Globus pallidus (tissue), 1 donor: ENCODE measurements at places on chromosomes 2 and 18.

DNA sequence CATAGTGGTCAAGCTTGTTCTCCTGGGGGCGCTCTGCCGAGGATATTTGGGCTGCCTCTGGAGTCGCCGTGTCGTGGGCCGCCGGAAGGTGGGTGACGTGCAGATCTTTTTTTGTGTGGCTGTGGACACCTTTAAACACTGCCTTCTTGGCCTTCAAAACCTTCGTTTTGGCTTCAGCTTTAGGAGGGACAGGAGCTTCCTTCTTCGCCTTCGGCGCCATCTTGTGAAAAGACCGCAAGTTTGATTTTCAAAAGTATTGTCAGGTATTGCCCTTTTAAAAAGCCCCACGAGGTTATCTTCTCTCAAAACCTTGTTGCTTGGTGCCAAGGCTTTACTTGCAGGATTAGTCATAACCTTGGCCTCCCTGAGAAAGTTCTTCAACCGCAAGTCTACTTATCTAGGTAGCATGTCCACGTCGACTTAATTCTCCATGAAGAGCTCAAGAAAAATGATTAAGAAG, 20.8 kb downstream of the LAMA3 start:
- DNase-seq = no peak

GRCh38 chr2:182619276-182619675, 96.8 kb upstream of the DNAJC10 start:
- no peak for DNase-seq

GRCh38 chr2:179031731-179032408, 18.1 kb downstream of the CCDC141 start:
- no peak for DNase-seq

DNA sequence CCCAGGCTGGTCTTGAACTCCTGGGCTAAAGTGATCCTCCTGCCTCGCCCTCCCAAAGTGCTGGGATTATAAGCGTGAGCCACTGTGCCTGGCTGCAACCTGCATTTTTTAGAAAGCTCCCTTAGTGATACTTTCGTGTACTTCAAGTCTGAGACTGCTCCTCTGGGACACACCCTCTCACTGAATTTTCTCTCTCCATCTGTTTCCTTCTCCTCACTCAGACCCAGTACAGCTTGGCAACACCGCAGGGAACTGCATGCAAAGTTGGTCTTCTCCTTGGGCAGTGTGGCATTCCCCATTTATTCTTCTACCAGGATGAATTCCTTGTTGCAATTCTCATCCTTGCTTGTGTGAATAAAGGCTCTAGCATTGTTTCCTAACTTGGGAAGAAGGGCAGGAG, 175.9 kb downstream of the LPIN1 start:
- DNase-seq = no peak

DNA sequence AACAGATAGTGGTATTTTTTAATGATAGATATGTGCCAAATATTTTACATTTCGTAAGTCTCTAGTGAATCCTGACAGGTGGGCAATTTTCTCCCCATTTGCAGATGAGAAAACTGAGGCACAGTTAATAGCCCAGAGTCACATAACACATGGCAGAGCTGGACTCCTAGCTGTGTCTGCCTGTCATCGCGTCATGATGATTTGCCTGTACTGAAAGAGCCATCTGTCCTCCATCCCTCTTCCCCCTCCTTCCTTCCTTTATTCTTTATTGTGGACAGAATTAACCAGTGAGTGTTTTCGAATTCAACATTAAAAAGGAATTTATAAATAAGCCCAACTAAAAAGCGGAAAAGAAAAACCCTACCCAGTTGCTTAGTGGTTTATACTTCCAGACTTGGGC, 3.2 kb downstream of the DNAJB2 start:
- peak; percentile 91 for DNase-seq

DNA sequence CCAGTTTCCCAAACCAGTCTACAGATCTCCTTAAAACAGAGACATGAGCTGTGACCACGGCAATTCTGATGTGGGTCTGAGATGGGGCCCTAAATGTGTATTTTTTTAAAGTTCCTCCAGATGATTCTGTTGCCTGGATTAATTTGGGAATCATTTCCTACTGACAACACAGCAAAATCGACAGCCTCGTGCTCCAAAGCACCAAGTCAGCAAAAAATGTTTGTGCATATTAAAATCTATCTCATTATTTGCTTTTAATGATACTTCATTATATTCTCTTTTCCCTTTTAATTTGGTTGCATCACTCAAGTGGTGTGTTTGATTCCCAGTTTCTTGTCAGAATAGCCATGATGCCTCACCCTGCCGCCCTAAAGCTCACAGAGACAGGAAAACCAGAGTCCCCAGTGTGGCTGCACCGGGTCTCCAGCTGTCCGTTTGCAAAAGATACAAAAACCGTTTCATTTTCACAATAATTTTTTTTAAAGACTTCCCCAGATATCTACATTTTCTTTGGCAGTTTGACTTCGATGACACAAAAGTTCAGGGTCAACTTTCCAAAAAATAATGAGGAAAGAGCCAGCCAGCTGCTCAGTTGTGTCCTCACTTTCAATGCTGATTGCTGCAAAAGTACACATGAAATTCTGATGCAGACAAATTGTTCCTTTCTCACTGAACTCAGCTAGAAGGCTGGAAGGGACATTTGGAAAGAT, 443.2 kb upstream of the ID2 start:
- no peak for DNase-seq

DNA sequence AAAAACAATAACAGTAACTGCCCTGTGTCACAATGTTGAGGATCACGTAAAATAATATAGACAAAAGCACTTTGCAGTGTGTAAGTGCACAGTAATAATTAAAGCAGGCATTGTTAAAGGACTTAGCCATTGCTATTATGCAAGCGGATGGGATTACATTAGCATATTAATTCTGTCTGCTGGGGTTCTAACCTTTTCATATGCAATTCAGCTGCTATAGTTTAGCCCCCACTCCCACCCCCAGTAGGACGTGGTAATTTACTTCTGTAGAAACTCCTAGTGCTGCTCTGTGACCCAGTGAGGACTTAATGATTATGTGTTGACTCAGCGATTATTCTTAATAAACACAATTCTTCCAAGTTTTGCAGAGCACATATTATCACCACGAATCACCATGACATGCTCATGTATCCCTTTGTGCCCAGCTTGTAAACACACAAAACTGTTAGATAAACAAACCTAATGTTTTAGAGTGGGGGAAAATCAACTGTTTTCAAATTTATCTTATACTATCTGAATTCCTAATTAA, 5.1 kb upstream of the ADAM23 start:
- DNase-seq = no peak
